ENCODE measurements at places on chromosomes 16 and 17.

DNA sequence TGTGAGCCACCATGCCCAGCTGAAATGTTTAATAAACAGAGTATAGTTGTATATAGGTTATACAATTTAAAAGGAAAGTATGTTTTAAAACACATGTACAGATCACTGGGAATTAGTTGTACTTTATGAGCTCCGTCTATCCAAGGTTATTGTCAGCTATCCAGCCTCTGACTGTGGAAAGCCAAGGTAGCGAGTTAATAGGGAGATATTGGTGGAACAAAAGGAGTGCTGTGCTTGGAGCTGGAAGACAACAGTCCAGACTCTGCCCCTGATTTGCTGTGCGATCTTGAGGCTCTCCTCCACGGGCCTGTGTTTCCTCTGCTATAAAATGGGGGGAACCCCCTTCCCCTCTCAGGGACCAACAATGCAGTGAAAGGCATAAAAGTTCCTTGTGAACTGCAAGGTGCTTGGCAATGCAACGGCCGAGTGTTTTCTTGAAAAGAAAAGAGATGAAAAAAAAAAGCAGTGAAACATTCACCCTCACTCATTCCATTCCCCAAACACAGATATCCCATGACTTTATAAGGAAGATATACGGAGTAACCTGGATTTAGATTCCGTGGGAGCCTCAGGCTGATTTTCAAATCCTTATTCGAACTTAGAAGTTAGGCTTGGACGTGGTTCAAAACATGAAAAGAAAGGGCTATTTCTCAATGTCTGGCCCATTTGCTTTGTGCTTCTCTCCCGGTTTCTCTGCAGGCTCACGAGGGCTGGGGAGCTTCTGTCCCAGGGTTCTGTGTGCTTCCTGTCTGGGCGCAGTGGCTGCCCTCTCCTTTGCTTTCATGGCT, 34.1 kb downstream of the CUEDC1 start:
- no peak for DNase-seq

GRCh38 chr17:1898332-1898731, 68.5 kb downstream of the RPA1 start:
- no peak for DNase-seq

DNA sequence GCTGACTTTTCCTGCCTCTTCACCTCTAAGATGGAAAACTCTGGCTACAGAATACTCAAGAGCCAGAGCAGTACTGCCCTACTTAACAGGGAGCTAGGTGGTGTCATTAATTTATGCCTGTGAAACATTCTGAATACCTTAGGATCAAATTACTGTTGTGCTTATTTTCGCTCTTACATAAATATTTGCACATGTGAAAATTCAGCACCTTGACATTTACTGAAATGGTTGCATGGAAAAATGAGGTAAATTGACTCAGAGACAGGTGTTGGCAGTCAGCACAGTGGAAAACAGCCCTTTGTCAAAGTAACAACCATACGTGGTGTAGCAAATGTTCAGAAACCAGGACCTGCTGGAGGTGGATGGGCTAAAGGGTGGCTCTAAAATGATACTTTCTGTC, 193.6 kb downstream of the CDH8 start:
- DNase-seq, result no peak

- no peak for DNase-seq
These were observed 50.2 kb upstream of the SDK2 start for GRCh38 chr17:73694491-73694890.

DNA sequence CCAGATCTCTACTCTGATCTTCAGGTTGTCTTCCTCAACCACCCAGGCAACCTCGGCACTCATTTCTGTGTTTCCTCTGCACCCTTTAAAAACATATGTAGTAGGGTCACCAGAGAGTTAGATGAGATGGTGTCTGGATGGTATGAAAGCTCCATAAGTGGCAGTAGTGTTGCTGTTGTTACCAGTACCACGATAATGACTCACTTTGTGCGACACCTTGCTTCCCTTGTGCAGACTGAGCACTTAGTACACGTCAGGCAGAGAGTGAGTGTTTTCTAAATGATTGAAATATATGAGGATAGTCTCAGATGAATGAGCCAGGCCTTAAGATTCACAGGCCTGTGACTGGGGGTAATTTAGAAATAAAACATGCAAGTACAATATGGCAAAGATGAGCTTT, 188.7 kb downstream of the MAF start:
- no peak for DNase-seq

DNA sequence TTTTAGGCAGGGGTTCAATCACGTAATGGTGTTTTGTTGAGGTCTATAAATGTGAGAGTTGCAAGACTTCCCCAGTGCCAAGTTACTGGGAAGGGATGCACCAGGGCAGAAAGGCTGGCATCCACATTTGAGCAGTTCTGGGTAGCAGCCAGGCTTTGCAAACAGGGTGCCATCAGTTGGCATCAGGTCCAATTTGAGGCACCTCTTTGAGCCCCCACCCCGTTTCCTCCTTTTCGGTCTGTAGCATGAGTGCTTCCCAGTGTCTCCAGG, 142.6 kb upstream of the CACNG5 start:
- no peak for DNase-seq

- DNase-seq, result no peak
These were observed 729 bp downstream of the ADORA2B start for GRCh38 chr17:15945527-15946191.

GRCh38 chr16:75323933-75324332, 72.5 kb upstream of the BCAR1 start:
- no peak for DNase-seq

DNA sequence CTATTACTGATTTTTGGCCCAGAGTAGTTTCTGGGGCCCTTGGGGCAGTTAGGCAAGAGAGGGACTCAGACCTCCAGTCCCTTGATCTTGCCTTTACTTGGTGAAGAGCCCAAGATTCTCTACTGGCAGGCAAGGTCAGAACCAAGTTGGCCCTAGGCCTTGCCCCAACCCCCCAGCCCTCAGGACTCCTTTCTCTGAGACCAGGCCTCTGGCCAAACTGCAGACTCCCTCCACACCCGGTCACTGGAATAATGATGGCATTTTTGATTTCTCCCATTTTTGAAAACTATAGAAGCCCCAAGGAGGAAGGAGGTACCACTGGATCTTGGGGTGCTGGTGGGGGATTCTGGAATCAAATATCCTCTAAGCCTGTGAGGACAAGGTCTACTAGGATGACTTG, 18.0 kb upstream of the HOXB9 start:
- DNase-seq, result no peak

- no peak for DNase-seq
These were observed 147.3 kb downstream of the SNX11 start for GRCh38 chr17:48254896-48255295.

GRCh38 chr16:71540-72401, 660 bp downstream of the RHBDF1 start:
- peak; percentile 84 for DNase-seq

DNA sequence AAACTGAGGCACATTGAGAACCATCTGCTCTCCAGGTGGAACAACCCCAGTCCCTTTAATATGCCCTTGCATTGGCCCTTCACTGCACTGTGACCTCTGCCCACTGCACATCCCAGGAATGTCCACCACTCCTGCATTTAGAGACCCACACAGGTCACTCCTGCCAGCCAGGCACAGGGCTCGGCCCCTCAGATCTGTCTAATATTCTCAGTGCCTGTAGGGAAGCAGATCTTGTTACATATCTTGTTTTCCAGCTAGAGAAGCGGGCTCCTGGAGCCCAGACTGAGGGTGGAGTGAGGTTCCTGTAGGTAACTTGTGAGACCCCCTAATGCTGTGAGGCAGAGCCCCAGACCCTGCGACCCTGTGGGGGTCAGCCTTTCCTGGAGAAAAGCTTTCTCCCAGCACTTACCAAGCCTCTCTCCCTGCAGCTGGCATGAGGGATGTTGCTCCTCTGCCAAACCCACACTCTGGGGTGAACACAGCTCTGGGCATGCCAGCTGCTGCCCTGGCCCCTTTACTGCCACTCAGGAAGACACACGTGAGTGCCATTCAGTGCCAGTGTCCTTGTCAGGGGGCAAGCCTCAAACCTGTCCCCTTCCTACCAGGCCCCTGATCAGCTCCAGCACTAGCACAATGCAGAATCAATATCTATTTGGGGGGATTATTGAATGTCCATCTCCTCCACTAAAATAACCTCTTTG, 40.3 kb upstream of the CRHR1 start:
- no peak for DNase-seq

- no peak for DNase-seq
These were observed 12.5 kb downstream of the EPN2 start for GRCh38 chr17:19249681-19250080.

GRCh38 chr16:64858076-64858475, 263.8 kb downstream of the CDH11 start:
- no peak for DNase-seq

DNA sequence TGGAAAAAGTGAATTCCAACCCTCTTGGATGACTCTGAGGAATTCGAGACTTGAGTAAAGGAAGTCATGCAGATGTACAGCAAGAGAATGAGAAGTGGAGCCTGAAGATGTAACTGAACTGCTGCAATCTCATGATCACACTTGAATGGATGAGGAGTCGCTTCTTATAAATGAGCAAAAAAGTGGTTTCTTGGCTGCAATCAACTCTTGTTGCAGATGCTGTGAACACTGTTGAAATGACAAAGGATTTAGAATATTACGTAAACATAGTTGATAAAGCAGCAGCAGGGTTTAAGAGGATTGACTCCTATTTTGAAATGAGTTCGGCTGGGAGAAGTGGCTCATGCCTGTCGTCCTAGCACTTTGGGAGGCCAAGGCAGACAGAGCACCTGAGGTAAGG, 25.5 kb downstream of the ASPA start:
- no peak for DNase-seq

GRCh38 chr16:53636978-53637377, 66.7 kb downstream of the RPGRIP1L start:
- DNase-seq, result no peak

Data from iPS-NIHi11 (cell line).